ENCODE measurements at places on chromosomes 6 and 20.

GRCh38 chr6:156189195-156189594 lies 588.0 kb upstream of the ARID1B start:
- DNase-seq: no peak

GRCh38 chr6:116271149-116271708 lies 8.5 kb downstream of the TSPYL1 start:
- DNase-seq: no peak

GRCh38 chr6:38216451-38216850 lies 396.9 kb downstream of the ZFAND3 start:
- no peak for DNase-seq

DNA sequence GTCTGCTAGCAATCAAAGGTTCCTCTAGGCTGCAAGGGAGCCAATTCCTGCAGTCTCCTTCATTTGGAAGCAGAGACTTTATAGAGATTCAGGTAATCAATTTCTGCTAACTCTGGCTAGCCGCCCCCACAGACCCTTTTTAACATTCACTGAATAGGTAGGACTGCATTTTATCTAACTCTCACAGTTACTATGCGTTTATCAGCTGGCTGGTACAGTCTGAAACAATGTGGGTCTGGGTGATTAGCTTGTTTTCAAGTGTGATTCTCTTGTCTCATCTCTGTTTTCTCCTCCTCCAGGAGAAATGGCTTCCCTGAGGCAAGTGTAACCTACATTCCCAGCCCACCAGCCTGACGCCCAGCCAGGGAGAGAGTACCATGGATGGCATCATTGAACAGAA lies 73.3 kb downstream of the SYNDIG1 start:
- no peak for DNase-seq

- no peak for DNase-seq
These were observed 98.6 kb upstream of the NEDD9 start for GRCh38 chr6:11331111-11331510.

- no peak for DNase-seq
These were observed 2.7 kb downstream of the TMEM74B start for GRCh38 chr20:1182106-1182505.

- DNase-seq: no peak
These were observed 112.9 kb downstream of the FOXO3 start for GRCh38 chr6:108673602-108674001.

DNA sequence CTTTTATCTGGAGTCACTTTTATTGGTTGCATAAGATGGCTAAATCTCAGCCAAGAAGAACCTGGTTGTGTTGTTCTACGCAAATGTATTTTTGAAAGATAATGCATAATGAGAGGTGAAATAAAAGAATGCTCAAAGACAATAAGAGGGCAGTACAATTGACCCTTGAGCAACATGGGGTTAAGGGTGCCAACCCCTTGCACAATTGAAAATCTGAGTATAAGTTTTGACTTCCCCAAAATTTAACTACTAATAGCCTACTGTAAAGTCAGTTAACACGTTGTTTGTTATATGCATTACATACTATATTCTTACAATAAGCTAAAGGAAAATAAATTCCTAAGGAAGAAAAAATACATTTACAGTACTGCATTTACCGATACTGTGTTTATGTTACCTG lies 5.9 kb downstream of the RNF146 start:
- DNase-seq: no peak
